ENCODE measurements at places on chromosomes 12 and 14.

DNA sequence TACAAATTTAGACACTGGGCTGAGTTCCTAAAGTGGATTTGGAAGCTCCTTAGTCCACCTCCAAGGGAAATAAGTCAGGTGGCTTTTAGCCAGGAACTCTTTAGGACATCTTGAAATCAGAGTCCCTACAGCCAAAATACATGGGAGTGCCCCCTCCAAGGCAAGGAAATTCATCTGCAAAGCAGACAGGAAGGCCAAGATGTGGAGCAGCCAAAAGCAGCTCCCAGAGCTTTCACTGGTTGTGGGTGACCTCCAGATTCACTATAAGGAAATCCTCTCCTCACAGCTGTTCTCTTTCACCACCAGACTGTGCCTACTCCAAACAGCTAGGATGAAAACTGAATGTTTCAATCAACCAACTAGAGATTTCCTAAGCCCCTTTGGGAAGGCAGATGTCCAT is 6.6 kb downstream of the TTC9 start:
- no peak for DNase-seq

- DNase-seq = no peak
Observed at GRCh38 chr14:105501504-105502291, 10.7 kb downstream of the TEDC1 start.

DNA sequence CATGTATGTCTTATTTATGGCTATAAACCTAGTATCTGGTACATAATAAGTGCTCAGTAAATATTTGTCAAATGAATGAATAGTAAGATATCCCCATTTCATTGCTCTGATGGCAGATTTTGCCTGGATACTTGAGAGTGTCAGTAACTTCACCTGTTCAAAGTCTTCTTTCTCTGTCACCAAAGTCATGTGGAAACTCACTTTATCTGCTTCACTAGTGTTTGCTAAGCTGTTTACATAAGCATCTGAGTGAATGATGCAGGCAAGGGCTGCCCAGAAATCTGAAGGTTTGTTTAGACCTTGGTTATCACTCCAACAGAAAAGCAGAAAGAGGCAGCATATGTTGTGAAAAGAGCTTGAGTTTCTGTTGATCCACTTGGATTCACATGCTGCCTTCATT is 4.3 kb downstream of the OR4E1 start:
- DNase-seq = no peak

DNA sequence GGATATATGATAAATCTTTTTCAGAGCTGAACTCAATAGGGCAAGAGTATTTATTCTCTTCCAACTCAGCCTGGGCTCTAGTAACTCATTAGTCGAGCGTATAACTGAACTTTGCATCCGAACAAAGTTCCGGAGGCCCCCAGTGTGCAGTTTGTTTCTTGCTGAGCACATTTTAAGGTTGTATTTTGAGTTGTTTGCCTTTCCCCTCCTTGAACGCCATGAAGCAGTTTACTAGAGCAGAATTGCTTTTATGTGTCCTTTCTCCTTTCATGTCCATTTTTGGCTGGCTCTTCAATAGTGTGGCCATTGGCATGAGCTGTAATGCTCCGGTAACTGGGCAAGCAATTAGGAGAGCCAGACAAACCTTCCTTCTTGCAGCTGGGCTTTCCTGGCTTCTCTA is 105.3 kb downstream of the WIF1 start:
- DNase-seq = no peak

- no peak for DNase-seq
Observed at GRCh38 chr14:73091044-73091443, 32.7 kb downstream of the RBM25 start.

DNA sequence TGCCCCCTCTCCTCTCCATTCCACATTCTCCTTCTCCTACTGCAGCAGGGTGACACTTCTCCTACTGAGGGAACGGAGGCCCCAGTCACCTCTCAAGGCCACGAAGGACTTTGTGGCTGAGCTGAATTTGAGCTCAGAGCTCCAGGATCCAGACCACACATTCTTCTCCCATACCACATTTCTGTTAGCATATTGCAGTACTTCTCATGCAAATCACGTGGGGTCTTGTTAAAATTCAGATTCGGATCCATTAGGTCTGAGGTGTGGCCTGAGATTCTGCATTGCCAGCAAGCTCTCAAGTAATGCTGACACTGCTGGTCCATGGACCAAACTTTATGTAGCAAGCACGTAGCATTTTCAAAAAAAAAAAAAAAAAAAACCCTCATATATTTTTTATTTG is 9.6 kb upstream of the IFI27L2 start:
- DNase-seq = no peak
